NCI-H510A treated with DMSO at 0.1 percent for 48 hours (cell line): ENCODE measurements at places on chromosomes 5 and 9.

DNA sequence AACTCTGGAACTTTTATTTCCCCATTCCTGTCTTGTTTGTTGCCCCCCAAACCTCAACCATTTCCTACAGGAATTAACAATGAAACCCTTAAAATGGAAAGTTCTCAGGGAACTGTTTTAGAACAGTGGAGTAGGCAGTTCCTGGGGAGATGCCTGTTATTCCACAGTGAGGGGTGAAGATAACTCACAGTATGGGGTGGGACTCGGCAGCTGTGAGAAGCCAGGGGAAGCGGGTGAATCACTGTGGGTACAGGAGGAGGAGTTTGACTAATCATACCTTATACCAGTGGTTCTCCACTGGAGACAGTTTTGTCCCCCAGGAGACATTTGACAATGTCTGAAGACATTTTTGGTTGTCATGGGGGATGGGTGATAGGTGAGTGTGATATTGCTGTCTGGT, 36.9 kb upstream of the GLRA1 start:
- DNase-seq, result no peak

DNA sequence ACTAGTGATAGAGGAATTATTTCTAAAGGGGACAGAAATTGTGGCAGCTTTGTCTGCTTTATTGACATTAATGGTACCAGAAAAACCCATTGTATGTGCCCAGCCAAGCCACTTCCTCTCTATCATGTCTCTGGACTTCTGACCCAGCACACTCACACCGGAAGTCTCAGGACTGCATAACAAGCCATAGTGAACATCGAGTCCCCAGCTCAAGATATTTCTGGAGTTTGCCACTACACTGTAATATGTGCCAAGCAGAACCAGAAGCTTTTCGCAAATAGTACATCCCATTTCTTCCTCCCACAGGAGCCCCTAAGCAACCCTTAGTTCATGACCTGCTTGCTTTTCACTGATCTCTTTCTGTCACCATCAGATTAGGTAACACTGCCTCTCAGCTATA, 187.4 kb upstream of the GHR start:
- no peak for DNase-seq

GRCh38 chr9:122251351-122251750, 13.3 kb downstream of the RBM18 start:
- no peak for DNase-seq

DNA sequence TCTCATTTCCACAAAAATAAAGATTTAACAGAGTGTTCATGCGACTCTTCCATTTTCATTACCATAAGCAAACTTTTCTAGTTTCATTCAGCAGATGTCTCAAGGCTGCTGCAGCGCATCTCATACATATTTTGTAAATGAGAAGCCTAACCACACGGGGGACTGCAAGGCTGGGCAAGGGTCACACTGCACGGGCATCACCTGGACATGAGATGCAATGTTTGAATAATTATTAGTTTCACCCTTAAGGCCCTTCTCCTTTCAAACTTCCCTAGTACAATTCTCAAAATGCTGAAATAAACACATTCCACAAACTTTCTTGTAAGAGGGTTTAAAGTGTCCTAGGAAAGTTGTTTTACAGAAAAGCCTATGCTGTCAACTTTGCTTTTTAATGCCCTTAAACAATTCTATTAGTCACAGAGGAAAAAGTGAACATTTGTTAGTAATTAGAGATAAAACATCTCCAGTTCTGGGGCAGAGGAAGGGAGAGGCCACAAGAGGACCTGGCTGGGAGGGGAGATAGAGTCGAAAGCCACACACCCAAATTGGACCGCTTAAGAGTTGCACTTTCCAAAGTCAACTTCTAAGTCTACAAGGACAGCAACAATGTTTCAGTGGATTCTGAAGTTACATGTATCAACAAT, 1.3 kb downstream of the DENND1A start:
- DNase-seq, result peak; percentile 32

- DNase-seq, result no peak
Measured at GRCh38 chr9:5292141-5292540, 12.4 kb downstream of the RLN2 start.
